Naive thymus-derived CD4-positive, alpha-beta T cell (primary cell): ENCODE measurements at places on chromosomes 5 and 9.

- DNase-seq, result no peak
Measured at GRCh38 chr5:80399526-80400239, 8.2 kb upstream of the ZFYVE16 start.

DNA sequence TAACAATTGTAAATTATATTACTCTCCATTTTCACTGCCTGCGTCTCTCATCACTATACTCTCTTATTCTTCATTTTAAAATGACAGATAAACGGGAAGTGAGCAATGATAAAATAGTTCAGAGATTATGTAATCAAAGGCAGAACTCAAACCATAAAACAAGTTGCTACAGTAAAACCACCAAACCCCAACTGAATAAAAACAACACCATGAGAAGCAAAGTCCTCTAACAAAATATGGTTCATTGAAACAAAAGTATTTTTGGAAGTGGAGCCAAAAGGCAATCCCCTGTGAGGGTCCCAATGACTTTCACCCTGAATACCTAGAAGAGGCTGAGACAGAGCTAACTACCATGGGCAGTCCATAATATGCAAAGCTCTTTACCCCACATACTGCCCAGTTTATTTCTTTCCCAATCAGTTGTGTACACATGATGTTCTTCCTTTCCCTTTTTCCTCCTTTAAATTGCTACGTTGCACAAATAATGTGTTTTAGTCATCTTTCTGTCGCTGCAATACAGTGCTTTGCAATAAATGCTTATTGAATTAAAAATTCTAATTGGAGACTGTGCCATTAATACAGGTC is 64.0 kb upstream of the PTGER4 start:
- peak; percentile 61 for DNase-seq

DNA sequence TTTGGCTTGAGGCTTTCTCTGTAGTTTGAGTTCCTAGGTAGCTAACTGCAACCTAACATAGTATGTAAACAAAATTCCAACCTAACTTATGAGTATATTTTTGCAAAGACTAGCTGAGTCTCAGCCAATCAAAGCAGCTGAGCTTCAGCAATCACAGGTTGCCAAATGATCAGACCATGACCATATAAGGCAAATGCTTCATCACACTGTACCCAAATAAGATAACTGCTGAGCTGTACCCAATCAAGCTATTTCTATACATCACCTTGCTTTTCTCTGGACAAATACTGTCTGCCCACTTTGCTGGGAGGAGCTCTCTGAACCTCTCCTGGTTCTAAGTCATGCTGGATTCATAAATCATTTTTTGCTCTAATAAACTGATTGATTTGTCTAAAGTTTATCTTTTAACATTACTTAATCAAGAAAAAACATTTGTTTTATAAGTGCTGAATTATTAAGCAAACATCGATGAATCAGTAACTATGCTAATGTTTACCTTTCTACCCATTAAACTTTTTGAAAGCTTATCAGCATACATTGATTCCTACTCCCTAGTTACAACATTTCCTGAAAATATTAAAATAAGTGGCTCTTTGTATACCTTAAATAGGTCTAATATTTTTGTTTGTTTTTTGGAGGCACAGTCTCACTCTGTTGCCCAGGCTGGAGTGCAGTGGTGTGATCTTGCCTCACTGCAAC is 129.7 kb upstream of the PCA3 start:
- DNase-seq, result no peak

DNA sequence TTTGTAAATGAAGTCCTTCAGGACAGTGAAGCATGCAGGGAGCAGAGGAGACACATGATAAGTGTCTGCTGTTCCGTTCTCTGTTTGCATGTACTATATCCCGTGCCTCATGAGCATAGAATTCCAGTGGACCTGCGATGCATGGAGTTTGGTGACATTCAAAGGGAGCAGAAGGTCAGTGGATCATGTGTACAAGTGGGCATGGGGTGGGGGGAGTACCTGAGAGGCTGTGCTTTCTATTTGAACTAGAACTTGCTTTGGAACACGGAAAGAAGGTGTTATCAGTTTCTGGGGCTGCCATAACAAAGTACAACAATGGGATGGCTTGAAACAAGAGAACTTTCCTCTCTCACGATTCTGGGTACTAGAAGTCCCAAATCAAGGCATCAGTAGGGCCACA is 5.1 kb upstream of the CCNJL start:
- no peak for DNase-seq

GRCh38 chr9:95125652-95126051 is 191.9 kb downstream of the FANCC start:
- no peak for DNase-seq

DNA sequence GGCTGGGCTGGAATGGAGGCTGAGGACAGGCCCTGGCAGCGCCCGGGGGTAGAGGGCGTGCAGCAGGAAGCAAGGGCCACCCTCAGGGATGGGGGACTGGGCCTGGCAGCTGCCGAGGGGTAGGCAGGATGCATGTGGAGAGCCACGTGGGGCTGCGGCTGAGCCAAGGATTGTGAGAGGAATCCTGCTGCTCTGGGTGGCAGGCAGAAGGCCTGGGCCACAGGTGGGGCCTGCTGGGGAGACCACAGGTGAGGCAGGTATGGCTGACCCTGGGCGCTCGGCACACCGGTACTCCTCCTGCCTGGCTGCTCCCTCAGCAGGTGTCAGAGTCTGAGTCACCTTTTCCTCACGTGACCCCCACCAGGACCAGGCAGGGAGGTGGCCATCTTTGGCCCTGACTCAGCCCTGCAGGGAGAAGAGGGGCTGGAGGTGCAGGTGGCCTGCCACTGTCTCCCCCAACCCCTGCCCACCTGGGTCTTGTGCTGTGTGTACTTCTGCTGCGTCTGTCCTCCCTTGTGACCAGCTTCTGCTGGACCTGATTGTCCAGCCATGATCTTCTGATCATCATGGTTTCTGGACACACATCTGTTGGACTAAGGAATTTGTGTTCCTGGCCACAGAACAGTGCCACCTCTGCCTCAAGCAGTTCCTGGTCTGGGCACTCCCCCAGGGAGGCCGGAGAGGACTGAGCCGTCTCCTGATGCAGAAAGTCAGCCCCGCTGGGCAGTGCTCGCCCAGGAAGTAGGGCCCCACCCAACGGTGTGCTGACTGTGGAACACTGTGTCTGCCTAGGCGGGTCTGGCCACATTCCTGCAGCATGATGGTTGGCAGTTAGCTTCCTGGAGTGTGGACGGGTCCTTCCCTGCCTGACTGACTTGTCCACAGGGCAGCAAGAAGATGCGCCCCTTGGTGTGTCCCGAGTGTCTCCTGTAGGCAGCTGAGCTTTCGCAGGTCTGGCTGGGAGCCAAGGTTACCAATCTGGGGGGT is 6.4 kb downstream of the ARRDC1 start:
- no peak for DNase-seq

- DNase-seq, result no peak
Measured at GRCh38 chr9:137832191-137832700, 45.3 kb upstream of the CACNA1B start.
